ENCODE measurements at places on chromosomes 12 and 14.

DNA sequence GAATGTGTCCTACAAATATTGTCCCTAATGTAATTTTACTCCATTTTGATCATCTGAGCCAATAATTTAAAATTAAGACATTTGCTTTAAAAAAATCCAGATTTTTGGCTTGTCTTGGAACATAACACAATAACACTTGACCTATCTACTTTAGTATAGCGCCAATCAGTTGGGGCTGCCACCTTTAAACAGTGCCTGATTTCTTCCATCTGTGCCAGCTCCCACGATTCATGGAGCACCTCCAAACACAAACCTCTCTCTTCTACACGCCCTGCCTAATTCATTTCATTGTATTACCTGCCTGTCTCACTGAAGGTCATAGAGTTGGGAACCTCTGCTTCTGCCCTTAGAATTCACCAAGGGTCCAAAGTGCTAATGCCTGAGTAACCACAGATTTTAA lies 352.4 kb downstream of the TMEM132D start:
- no peak for DNase-seq

DNA sequence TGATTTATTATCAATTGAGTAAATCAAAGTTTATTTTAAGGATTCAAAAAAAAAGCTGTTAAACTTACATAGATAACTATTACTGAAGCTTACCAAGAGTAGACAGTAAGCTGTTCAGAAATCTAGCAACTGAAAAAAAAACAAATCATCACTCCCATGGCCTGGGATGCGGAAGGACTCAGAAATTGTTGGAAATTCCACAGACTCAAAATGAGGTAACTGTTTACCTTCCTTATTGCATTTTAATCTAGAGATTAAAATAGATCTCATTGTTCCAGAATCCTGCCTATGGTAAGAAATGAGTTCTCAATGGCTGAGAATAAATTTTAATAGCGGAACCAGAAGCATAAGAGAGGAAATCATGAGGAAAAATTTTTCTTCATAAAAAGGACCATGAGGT lies 87.2 kb downstream of the PPM1H start:
- DNase-seq = no peak

- no peak for DNase-seq
Observed at GRCh38 chr12:49984476-49985359, 12.0 kb downstream of the AQP6 start.

GRCh38 chr12:45234139-45234865 lies 18.4 kb downstream of the ANO6 start:
- peak; percentile 88 for DNase-seq

- DNase-seq = no peak
Observed at GRCh38 chr12:115134298-115134697, 450.3 kb upstream of the TBX3 start.

- peak; percentile 91 for DNase-seq
Observed at GRCh38 chr12:71216725-71217579, 59.2 kb upstream of the TSPAN8 start.

DNA sequence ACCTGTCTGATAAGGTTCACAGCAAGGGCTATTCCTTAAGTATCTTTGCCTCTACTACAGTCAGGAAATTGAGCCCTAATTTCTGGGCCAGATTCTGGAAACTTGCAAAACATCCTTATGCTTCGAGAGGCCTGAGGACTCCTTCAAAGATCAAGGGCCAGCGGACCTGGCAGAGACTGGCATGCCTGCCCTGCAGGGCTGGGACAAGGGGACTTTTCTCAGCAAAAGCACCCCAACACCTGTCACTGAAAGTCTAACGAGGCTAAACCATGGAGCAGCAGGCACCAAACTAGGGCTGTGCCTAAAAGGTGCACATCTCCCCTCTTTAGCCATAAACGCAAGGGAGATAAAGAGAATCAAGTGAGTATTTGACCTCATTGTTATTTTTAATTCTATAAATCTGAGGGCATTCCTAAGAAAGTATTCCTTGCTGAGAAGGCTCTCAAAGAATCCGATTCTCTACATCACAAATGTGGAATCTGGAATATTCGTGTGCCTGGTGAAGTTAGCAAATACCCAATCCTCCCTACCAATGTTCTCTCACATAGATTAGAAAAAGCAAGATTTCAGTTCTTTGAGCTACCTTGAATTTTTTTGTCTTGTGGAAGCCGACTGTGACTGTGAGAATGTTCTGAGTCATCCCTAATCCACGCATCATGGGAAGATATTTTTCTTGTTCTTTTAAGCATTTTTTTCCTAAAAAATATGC lies 328.2 kb upstream of the NOVA1 start:
- no peak for DNase-seq

GRCh38 chr14:56491299-56492285 lies 88.0 kb upstream of the TMEM260 start:
- peak; percentile 94 for DNase-seq

- no peak for DNase-seq
Observed at GRCh38 chr14:79831195-79831892, 380.0 kb downstream of the DIO2 start.

DNA sequence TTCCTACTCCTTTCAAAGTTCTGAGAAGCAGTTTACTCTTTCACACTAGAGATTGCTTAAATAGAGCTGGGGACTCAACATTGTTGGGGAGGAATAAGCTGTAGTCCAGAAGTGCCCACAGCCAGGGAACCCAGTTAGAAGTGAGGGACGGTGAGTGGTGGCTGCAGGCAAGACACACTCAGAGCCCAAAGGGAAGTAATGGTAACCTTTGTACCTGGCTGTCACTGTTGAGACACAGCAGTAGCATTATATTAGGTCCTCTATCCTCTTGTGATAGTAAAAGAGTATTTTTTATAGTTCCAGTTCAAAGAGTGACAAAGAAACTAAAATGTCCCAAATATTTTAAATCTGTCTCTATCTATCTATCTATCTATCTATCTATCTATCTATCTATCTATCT lies 263.3 kb downstream of the TTC6 start:
- no peak for DNase-seq

- peak; percentile 17 for DNase-seq
Observed at GRCh38 chr14:73424453-73424852, 33.9 kb downstream of the NUMB start.
